ENCODE measurements at places on chromosomes 3 and 15. TPM values are rescaled to one million over a fixed set of nuclear protein-coding genes. Genes with fewer than 3 reads are reported as not detected.

The CNTN4 gene
- not detected for total RNA-seq

DNA sequence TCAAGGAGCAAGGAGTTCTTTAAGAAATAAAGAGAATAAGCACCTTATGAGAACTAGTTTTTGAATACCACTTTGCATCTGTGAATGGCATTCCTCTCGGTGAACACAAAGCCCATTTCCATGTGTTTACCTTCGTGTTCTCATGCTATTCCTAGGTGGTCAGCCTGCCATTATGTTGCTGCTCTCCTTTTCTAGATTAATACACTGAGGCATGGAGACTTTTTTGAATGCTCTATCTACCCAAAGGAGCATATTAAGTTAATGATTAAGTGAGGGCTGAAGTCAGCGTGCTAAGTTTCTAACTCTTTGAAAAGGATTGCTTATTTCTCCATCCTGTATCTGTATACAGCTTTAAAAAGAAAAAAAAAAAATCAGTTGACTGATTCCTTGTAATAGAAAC is 394.5 kb downstream of the MECOM start:
- H3K27ac ChIP-seq, result no peak overlapping the region
- no peaks in the 10 kb centered on the region for H3K36me3 ChIP-seq
- no peaks in the 10 kb centered on the region for H3K27me3 ChIP-seq
- no peaks in the 10 kb centered on the region for H3K4me1 ChIP-seq
- no peak for DNase-seq
- H3K4me3 ChIP-seq, result no peak overlapping the region

DNA sequence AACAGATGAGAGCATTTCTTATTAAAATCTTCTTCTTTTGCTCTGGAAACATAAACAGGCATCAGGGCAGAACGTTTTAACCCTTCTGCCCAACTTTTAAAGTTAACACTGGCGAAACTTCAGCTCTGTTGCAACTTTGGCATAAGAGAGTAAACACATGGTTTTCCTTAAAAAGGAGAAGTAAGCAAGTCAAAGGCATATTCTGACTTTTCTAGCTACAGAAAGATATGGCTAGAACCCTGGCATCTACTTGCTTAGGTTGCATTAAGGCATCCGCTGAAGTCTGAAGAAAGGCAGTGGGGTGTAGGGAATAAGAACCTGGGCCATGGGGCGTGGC is 13.3 kb upstream of the IL16 start:
- no peaks in the 10 kb centered on the region for H3K4me1 ChIP-seq
- DNase-seq, result no peak
- H3K27me3 ChIP-seq, result no peaks in the 10 kb centered on the region
- H3K27ac ChIP-seq, result no peak overlapping the region
- no peak overlapping the region for H3K4me3 ChIP-seq

- DNase-seq, result no peak
- no peaks in the 10 kb centered on the region for H3K4me1 ChIP-seq
- no peaks in the 10 kb centered on the region for H3K36me3 ChIP-seq
- H3K27me3 ChIP-seq, result peaks cover 5% of the 10 kb centered on the region
These were observed 113.4 kb downstream of the CCNL1 start for GRCh38 chr3:157046520-157046919.

DNA sequence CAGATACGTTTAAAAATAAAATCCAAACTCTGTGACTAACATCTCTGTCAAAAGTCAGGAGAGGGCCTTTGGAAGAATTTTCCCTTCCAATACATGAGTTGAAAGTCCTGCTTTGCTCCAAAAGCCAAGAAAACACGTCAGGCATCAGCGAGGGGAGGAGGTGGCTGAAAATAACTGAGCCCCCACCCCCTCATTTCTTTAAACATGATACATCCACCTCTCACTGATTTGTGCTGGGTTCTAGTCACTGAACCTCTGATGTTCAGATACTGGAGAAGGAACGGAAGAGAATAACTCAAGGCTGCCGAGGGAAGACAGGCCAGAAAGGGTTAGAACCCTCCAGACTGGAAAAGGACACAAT is 9.4 kb upstream of the SEMA5B start:
- DNase-seq, result no peak
- H3K27me3 ChIP-seq, result no peaks in the 10 kb centered on the region
- H3K4me3 ChIP-seq, result no peak overlapping the region
- no peaks in the 10 kb centered on the region for H3K4me1 ChIP-seq
- no peaks in the 10 kb centered on the region for H3K36me3 ChIP-seq

DNA sequence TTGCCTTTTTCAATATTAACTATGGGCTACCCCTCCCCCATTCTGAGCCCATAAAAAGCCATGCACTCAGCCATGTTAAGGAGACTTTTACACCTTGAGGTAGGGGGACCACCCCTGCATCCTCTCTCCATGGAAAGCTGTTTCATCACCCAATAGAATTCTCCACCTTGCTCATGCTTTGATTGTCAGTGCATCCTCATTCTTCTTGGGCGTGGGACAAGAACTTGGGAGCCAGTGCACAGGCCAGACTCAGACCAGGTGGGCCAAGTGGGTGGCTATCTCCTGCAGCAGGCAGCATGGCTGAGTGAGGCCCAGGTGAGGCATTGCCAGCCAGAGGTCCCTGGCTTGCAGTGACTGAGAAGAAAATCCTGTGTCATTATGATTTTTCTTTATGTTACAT is 357.4 kb upstream of the CDIN1 start:
- no peak overlapping the region for H3K4me3 ChIP-seq
- no peak overlapping the region for H3K27ac ChIP-seq
- H3K36me3 ChIP-seq, result no peaks in the 10 kb centered on the region
- DNase-seq, result no peak
- H3K27me3 ChIP-seq, result no peaks in the 10 kb centered on the region

All from T-cell (primary cell).